CD4-positive, alpha-beta T cell (primary cell): ENCODE measurements at places on chromosomes 11 and 22.

- DNase-seq, result no peak
These were observed 59.6 kb downstream of the PISD start for GRCh38 chr22:31602259-31602952.

DNA sequence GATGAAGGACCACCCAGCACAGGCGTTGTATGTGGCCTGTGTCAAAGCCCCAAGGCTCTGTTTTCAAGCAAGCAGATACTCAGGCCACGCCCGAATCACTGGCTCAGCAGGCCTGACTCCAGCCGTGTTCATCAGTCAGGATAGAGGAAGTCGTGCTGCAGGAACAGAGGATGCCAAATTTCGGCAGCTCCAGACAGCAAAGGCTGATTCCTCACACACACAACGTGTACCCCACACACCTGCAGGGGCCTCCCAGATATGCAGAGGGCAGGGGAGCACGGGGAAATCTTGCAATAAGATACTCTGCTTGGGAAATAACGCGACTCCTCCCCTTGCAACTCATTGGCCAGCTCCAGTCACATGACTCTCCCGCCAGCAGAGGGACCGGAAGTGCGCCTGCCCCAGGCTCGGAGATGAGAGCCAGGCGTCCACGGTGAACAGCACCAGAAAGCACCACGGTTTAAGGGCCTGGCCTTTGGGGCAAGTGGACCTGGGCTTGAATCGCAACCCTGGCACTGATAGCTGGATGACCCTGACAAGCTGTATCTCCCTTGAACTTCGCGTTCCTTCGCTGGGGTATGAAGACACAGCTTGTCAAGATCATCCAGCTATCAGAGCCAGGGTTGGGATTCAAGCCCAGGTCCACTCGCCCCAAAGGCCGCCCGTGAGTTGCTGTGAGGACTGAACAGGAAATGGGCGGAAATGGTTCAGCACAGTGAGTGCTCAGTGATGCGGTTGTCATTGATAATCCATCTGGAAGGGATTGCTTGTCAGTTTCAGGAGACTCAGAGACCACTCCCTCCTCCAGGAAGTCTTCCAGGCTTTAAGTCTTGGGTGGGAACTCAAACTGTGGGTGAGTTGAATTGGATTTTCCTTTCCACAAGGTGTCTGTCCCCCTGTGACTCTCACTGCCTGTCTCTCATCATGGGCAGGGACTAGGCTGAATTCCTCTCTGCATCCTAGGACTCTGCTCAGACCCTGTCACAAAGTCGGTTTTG lies 88.5 kb downstream of the MYEOV start:
- no peak for DNase-seq

GRCh38 chr11:2220173-2220771 lies 48.7 kb upstream of the TH start:
- DNase-seq, result no peak

GRCh38 chr11:124725719-124726105 lies 14.0 kb upstream of the NRGN start:
- DNase-seq, result no peak

DNA sequence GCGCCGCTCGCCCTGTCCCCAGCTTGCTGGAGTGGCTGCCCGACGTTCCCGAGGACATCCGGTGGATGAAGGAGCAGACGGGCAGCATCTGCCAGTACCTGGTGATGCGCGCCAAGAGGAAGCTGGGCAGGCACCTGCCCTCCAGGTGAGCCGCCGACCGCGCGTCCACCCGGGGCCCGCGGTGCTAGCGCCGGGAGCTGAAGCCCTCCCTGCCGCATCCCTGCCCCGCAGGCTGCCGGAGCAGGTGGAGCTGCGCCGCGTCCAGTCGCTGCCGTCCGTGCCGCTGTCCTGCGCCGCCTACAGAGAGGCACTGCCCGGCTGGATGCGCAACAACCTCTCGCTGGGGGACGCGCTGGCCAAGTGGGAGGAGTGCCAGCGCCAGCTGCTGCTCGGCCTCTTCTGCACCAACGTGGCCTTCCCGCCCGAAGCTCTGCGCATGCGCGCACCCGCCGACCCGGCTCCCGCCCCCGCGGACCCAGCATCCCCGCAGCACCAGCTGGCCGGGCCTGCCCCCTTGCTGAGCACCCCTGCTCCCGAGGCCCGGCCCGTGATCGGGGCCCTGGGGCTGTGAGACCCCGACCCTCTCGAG lies 3.3 kb upstream of the CRACR2B start:
- DNase-seq, result no peak

- DNase-seq, result no peak
These were observed 1.2 kb downstream of the GUCY1A2 start for GRCh38 chr11:107017104-107017432.

- no peak for DNase-seq
These were observed 585.5 kb downstream of the NTM start for GRCh38 chr11:131955904-131956303.

GRCh38 chr22:30893434-30894370 lies 74.9 kb downstream of the MORC2 start:
- DNase-seq, result no peak

- DNase-seq, result no peak
These were observed 587 bp downstream of the DENND5A start for GRCh38 chr11:9264316-9265210.

DNA sequence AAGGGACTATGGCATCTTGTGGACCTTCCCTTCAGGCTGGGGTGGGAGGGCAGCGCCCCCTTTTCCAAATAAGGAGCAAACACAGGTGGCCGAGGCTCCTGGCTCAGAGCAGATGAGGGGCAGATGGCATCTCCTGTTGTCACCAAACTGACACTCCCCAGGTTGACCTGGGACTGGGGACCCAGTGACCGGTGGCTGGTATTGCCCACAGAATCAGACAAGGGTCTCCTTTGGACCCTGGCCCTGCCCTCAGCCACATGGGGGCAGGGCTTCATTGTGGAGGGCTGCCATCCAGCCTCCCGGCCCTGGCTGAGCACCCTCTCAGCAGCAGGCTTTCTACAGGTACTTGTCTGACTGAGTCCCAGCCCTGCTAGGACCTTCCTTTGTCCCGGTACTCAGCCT lies 842 bp upstream of the SIGIRR start:
- DNase-seq, result no peak
